ENCODE measurements at places on chromosomes 6 and 20.
A peak's percentile ranks its signal among the peaks of the same experiment; 100 is the strongest.

GRCh38 chr6:82217018-82217586 is 30.4 kb downstream of the IBTK start:
- DNase-seq: no peak

DNA sequence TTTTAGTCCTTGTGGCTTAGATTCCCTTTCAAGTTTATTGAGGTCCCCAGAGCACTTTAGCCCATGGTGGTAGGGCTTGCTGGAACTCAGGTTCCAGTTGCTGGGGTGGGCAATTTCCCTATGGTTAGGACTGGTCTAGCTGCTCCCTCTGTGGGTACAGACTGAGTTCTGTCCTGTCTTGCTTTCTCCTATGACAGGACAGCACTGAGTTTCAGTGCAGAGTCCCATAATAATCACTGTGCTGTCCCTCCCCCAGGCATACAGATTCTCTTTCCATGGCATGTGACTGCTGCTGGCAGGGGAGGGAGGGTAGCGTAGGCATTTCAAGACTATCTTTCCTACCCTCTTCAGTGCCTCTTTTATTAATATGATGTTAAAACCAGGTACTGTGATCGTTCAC is 17.1 kb upstream of the ERVFRD-1 start:
- DNase-seq: no peak

- DNase-seq: no peak
Observed at GRCh38 chr6:88952065-88952704, 11.2 kb downstream of the RNGTT start.

GRCh38 chr6:168992446-168993144 is 261.1 kb downstream of the THBS2 start:
- no peak for DNase-seq

- DNase-seq: no peak
Observed at GRCh38 chr6:52551483-52552277, 25.2 kb downstream of the TRAM2 start.

GRCh38 chr6:11500008-11500407 is 37.5 kb upstream of the TMEM170B start:
- no peak for DNase-seq

DNA sequence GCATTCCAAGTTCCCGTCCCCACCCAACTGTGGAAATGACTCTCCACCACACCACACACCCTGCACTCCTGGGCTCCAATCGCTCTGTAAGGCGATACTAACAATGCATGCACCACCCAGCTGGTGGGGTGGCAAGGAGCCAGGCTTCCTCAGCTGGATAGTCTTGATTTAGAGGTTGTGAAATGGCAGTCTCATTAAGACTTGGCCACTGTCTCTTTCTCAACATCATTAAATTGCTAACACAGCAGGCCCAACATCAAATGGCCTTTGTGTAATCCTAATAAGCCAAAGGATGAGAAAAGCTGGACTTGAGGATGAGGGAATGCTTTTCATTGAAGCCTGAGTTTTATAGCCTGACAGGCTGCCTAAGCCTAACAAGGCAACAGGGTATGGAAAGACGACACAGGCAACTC is 223.7 kb downstream of the GMDS start:
- no peak for DNase-seq

DNA sequence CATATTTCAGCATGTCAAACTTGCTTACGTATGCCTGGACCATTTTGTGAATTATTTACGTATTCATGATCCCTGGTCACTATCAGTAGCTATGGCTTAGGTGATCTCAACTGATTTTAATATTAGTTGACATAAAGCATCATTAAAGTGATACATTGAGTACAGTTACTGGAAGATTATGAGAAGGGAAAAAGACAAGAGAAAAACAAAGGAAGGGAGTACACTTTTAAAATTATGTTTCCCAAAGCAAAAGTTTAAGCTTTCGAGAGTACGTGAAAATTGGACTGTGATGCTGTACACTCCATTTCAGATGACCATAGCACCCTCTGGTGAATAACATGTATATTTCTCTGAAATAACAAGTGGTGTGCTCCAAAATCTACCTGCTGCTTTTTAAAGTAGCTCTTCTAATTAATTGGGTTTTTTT is 215.0 kb upstream of the HSF2 start:
- no peak for DNase-seq

GRCh38 chr20:16385891-16386290 is 187.4 kb downstream of the KIF16B start:
- DNase-seq: no peak

DNA sequence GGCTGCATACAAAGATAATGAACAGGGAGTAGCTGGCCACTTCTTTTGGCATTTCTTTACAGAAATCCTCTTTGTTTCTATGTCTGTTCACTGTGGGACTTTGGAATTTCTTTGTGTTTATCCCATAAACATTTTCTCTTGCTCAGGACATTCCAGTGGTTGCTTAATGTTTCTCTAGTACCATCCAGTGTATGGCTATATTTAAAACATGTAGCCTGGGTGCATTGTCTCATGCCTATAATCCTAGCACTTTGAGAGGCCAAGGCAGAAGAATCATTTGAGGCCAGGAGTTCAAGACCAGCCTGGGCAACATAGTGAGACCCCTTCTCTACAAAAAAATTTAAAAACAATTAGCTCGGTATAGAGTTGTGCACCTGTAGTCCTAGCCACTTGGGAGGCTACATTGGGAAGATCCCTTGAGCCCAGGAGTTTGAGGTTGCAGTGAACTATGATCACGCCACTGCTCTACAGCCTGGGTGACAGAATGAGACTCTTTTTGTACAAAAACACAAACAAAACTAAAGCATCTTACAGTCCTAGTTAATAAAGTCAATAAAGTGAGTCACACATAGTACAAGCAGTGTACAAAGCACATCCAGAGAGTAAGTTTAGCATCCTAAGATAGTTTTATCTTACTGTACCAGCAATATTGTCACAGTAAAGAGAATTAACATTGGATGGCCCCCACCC is 63.3 kb downstream of the ZFAND3 start:
- no peak for DNase-seq

GRCh38 chr6:22940581-22941290 is 371.4 kb downstream of the HDGFL1 start:
- DNase-seq: no peak

DNA sequence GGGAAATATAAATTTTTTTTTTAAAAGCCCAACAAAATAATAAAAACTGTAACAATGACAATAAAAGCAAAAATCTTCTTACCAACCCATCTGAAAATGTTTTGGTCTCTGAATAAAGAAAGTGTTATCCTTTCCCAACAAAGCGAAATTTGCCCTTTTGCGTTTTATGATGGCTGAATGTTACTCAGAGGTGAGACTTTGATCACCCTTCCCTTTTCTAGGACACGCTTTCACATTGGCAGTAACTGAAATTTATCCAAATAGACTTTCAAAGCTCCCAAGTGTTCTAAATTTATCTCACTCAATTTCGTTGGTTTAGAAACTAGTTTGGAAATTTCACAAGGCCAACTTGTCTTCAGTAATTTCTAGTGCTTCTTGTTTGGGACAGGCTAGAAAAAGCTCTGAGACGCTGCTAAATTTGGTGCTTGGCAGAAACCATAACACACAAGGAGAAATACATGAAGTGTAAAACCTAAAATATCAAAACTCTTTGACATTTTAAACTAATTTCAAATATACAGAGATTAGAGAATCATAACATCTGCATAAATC is 354.5 kb upstream of the CITED2 start:
- DNase-seq: no peak

DNA sequence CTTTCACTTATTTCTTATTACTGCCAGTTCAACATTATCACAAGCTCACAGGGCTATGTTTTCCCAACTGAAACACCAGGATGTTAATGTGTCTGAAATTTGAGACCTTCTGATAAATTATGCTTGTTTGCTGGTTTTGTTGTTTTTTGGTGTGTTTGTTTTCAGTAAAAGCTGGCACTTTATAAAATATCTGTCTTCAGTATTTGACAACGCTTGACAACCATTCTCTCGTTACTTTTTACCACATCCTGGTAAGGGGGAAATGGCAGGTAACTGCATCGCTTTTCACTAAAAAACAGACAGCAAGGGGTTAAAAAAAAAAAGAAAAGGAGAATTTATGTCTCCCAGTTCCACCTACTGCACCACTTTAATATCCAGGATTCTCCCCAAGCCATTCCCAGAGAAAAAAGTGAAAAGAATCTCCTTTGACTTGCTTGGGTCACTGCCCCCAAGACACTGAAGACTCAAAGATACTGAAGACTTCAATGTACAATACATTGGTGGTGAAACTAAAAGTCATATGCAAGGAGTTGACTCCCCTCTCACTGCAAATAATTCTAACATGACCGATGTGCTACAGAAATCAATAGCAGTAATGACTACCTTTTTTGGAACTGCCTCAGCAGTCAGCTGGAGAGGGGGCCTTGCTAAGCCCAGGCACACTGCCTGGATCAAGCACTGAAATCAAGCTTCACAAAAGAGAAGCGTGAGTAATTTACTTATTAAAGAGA is 88.9 kb downstream of the HIVEP2 start:
- peak; percentile 52 for DNase-seq

- no peak for DNase-seq
Observed at GRCh38 chr20:46220455-46221207, 87.7 kb downstream of the CDH22 start.

DNA sequence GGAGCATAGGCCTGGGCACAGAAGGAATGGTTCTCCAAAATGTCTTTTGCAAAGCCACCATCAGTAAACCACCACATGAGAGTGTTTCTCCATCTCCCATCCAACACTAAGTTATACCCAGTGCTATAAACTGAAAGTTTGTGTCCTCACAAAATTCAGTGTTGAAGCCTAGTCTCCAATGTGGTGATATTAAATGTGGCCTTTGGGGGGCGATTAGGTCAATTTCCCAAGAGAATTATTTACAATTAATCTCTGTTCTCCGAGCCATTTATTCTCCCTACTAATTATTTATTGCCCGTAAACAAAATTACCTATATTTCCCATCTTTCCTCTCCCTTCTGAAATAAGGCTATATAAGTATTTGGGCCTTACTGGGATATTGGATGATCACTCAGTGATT is 26.1 kb downstream of the OR2B2 start:
- DNase-seq: no peak

- DNase-seq: no peak
Observed at GRCh38 chr20:60598528-60598927, 640.3 kb downstream of the CDH26 start.

DNA sequence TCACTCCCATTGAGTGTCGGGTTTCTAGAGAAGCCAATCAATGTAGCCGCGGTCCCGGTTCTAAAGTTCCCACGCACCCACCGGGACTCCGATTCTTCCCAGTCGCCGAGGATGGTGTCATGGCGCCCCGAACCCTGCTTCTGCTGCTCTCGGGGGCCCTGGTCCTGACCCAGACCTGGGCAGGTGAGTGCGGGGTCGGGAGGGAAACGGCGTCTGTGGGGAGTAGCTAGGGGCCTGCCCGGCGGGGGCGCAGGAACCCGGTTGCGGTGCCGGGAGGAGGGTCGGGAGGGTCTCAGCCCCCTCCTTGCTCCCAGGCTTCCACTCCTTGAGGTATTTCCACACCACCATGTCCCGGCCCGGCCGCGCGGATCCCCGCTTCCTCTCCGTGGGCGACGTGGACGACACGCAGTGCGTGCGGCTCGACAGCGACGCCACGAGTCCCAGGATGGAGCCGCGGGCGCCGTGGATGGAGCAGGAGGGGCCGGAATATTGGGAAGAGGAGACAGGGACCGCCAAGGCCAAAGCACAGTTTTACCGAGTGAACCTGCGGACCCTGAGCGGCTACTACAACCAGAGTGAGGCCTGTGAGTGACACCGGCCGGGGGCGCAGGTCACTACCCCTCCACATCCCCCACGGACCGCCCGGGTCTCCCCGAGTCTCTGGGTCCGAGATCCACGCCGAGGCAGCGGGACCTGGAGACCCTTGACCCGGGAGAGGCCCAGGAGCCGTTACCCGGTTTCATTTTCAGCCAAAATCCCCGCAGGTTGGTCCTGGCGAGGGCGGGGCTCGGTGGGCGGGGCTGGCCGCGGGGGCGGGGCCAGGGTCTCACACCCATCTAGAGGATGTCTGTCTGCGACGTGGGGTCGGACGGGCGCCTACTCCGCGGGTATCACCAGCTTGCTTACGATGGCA is 35.2 kb upstream of the HLA-G start:
- peak; percentile 86 for DNase-seq

- no peak for DNase-seq
Observed at GRCh38 chr20:53493311-53493857, 100.3 kb downstream of the ZNF217 start.

DNA sequence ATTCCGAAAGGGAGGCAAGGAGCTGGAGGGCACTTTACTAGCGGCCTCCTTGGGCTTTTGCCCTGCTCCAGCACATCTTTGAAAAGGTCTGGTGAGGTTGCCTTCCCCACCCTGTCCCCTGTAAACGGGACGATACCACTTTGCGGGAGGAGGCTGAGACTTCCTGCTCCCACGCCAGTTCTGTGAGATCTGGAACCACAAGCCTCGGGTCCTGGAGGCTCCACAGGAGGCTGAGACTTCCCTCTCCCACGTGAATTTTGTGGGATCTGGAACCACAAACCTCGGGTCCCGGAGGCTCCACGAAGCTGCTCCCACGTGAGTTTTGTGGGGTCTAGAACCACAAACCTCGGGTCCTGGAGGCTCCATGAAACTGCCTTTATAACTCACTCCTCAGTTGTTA is 209.3 kb downstream of the DLL1 start:
- DNase-seq: no peak

DNA sequence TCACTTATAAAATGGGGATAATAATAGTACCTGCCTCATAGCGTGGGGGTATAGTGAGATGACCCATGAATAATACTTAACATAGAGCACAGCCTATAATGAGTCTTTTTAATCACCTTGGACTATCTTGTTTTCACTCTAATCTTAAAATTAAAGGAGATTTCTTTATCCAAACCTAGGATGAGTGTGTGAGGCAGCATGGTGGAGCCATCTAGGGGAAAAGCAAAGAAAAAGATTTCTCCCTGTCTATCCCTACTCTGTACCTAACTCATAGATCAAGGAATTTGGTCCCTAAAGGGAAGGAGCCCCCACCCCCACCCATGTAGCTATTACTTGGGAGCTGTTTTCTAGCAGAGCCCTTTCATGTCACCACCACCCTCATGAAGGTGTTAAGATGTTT is 45.2 kb upstream of the PAK5 start:
- no peak for DNase-seq

- DNase-seq: no peak
Observed at GRCh38 chr6:56793938-56794337, 151.2 kb upstream of the DST start.

- DNase-seq: no peak
Observed at GRCh38 chr6:149429427-149430360, 29.6 kb downstream of the SUMO4 start.

DNA sequence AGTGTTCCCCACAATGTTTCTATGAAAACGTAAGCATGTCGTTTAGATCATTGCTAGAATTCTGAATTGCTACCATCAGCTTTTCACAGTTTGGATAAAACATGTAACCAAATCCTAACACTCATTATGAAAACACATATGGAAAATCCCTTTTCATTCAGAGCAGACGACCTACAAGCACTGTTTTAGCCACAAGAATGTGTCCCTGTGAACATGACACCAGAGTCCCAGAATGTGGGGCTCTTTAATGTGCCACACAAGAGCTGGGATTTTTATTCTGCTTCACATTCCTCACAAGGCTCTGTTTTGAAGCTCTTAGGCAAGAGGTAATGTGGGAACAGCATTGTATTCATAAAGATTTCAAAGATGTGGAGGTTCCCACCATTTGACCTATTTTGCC is 141.1 kb upstream of the CITED2 start:
- DNase-seq: no peak
